Left hindlimb (tissue), 1 donor: ENCODE measurements at places on chromosomes 3 and 15.
A peak's percentile ranks its signal among the peaks of the same experiment; 100 is the strongest.

GRCh38 chr3:150124142-150124541 lies 153.4 kb upstream of the PFN2 start:
- no peak for DNase-seq

DNA sequence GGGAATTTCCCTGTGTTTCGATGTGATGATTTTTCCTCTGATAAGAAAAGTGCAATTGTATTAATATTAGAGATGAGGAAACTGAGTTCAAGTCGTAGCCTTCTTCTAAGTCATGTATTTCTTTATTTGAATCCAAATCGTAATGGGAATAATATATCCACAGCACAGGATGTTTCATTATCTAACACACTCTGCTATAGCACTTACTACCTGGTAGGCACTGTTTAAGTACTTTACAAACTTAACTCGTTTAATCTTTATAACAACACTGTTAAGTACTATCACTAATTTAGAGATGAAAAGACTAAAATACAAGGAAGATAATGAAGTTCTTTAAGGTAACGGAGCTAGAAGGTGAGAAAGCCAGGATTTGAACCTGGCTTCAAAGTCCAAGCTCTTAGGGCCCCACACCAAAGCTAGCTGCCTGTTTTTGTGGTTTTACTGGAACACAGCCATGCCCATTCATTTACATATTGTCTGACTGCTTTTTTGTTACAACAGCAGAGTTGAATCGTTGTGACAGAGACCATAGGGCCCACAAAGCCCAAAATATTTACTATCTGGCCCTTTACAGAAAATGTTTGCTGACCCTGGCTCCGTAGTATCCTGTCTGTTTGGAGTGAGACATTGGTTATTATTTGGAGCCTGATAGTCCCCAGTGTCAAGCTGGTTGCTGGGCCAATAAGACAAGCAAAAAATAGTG lies 9.6 kb upstream of the ATP13A3 start:
- DNase-seq, result no peak

GRCh38 chr3:189308608-189309007 lies 136.8 kb downstream of the TPRG1 start:
- DNase-seq, result no peak

DNA sequence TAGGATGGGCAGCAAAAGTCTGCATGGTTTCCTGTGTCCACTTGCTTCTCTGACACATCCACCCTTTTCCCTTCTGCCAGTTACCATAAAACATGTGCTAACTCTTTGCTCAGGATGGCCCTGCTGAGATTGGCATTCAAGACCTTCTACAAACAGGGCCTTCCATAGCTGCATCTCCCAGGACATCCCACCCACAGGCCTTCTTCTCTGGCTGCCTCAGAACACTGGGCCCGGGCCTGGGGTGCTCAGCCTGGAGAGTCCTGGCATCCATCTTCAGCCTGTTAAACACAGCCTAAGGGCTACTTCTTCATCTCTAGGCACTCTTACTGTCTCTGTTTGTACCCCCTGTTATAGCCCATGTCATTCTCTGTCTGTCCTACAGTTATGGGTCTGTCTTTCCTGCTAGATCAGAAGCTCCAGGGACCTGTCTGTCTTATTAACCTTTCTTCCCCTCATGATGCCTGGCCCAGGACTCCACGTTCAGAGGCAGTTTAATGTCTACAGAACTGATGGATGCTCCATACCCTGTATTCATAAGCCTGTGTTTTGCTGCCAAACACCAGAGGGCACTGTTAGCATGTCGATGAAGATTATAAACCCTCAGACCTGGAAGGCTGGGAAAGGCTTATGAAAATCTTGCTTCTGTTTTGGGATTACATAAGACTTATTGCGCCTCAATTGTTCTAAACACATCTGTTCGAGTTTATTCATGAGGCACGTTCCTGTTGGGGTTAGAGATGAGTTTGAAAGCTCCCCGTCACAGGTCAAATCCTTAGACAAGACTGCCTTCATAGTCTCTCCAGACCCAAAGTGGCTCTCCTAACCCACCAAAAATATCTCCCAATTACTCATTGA lies 16.5 kb downstream of the SEMA3G start:
- DNase-seq, result peak; percentile 45

- DNase-seq, result no peak
Measured at GRCh38 chr15:49656734-49657133, 35.9 kb downstream of the DTWD1 start.

DNA sequence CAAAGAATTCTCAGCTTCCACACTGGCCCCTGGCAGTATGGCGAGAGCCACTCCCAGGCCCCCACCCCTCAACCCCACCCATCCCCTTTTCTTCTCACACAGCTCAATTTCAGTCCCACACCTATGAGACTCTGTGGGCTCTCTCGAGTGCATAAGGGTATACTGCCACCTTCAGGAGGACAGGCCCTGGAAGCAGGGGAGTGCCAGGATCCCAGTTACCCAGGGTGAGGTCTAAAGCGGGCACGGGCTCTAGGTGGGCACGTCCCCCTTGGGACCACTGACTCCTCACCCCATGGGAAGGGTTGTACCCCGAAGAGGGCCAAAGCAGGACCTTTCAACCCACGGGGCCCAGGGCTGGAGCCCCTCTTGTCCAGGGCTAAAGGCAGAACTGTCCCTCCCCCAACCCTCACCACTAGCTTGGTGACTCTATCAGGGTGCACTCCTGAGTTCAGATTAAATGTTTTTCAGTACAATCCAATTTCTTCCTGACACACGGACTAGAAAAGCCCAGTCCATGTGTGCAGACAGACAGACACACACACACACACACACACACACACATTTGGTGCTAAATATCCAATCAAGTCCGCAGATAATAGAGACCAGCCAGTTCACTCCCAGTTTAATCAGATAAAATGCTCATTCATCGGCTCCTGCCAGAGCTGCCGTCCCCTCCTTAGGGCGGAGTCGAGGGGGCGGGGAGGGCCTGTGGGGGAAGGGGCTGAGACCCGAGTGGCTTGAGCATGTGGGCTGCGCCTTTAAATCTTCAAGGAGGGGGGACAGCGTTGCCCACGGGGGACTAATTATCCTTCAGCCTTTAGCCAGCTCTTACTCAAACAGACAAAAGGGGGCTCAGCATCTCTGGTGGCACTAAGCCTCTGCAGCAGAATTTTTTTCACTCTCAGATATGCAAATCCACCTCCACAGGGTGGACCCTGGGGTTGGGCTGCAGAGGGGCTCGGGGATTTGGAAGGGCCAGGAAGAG lies 59.3 kb downstream of the CYP11A1 start:
- no peak for DNase-seq

DNA sequence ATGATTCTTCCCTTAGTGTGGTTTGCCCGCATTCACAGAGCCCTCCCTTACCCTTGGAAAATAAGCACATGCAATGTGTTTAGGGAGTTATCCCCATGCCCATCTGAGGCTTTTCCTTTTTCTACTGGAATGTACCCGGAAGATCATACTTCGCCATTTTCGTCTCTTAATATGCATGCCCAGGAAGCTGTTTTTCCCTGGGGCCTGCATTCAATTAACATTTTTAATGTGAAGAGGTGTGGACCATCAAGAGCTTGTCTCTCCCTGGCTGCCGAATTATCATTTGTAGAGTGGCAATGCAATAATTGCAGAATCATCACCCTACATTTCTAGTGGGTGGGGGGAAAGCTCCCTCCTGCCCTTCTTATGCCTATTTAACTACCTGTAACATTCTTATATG lies 976.3 kb downstream of the DIPK2A start:
- no peak for DNase-seq

- peak; percentile 93 for DNase-seq
Measured at GRCh38 chr15:40102897-40103858, 5.5 kb downstream of the BMF start.

DNA sequence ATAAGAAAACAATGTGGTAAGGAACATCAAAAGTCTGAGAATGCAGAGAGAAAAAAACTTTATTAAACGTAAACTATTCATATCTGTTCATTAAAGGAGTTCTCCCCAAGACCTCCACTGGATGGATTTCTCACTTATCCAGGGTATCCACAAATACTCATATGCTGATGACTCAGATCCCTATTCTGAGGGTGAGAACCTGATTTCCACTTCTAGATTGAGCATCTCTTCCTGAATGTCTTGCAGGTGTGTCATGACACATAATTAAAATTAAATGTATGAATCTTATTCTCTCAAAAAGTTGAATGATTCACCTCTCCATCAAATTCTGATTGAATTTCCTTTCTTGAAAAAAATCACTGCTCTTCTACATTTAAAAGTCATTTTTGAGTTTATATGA lies 199.9 kb downstream of the MFSD1 start:
- no peak for DNase-seq

DNA sequence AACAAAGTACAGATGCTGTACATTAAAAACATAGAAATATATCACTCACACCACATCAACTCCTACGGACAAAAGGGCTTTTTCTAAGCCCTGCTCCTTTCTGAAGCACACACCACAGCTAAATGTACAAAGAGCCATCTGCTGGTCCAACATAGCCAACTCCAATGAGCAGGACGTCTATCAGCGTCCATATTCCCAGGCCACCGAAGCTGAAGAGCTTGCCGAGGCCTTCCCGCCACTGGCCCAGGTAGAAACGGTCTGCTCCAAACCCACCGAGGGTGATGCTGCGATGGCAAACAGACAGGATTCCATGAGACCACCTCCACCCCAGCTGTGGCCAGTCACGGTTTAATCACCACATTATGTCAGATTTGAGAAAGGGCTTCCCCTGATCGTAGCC lies 9.8 kb downstream of the TM2D3 start:
- no peak for DNase-seq

DNA sequence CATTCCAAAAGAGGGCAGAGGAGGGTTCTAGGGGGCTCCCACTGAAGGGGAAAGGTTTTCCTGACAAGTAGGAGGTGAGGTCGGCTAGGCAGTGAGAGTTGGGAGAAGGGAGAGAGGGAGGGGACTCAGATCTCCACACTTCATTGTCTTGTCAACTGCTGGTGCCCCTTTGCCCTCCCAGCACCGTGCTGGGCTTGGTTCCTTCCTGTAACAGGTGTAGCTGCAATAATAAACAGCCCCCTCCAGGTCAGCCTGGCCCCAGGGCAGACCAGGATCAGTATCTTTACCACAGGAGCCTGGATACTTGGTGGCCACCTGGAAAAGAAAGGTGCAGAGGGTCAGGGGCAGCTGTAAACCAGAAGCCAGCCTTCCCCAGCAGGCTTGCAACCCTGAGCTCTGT lies 2.9 kb upstream of the KCTD6 start:
- DNase-seq, result no peak

DNA sequence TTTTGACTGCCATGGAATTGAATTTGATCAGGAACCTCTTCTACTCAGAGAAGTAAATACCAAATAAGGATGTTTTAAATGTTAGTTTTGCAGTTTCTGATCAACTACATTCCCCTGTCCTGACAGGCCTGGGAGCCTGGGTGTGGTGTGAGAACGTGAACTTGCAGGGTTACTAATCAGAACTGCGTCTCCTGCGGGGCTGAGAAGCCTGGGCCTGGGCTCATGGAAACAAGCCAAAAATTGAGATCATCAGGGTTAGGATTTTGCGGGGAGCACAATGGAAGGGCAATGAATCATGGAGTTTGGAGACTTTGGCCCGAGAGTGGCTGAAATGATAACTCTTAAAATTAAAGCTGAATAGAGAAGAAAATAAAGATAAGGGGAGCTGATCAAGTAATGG lies 47.8 kb upstream of the C3orf70 start:
- no peak for DNase-seq

- no peak for DNase-seq
Measured at GRCh38 chr15:62171882-62172281, 6.8 kb upstream of the C2CD4B start.

GRCh38 chr3:95645291-95645690 lies 1169.1 kb upstream of the EPHA6 start:
- no peak for DNase-seq

GRCh38 chr3:175489406-175489805 lies 630.3 kb downstream of the NAALADL2 start:
- no peak for DNase-seq

- no peak for DNase-seq
Measured at GRCh38 chr15:62495670-62496614, 330.9 kb upstream of the C2CD4B start.
